Tracheal epithelial cell (primary cell): ENCODE measurements at places on chromosomes 1 and 21. TPM values are rescaled to one million over a fixed set of nuclear protein-coding genes. Genes with fewer than 3 reads are reported as not detected.

Gene KCNN3
- under 0.01 TPM in 2 replicates for total RNA-seq

Gene BRDT
- not detected in 2 replicates for total RNA-seq

Gene FBLIM1
- total RNA-seq, result 74.6 and 288 TPM in 2 replicates

Gene ALX3
- total RNA-seq, result not detected in 2 replicates

Gene B3GALT5
- total RNA-seq, result 0.72 TPM in 1 of 2 replicates, not detected in the other
